ENCODE measurements at places on chromosomes 3 and 15. TPM values are rescaled to one million over a fixed set of nuclear protein-coding genes. Genes with fewer than 3 reads are reported as not detected.

- no peak for DNase-seq
Observed at GRCh38 chr15:68725736-68726135, 95.0 kb downstream of the ANP32A start.

GRCh38 chr3:178095522-178095921 lies 440.7 kb upstream of the KCNMB2 start:
- DNase-seq = no peak

DNA sequence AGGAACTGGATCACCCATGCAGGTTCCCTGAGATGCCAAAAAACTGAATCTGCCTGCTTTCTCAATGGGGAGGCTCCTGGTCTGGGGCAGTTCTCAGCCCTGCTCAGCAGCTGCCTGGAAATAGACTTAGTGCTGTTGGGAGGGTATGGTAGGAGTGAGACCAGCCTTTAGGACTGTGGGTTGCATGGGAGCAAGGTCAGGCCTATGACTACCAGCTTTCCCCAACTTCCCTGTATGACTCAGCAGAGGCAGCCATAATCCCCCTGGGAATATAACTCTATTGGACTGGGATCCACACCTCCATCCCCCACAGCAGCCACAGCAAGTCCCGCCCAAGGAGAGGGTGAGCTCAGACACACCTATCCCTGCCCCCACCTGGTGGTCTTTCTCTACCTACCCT lies 87.0 kb downstream of the CFAP44 start:
- no peak for DNase-seq

DNA sequence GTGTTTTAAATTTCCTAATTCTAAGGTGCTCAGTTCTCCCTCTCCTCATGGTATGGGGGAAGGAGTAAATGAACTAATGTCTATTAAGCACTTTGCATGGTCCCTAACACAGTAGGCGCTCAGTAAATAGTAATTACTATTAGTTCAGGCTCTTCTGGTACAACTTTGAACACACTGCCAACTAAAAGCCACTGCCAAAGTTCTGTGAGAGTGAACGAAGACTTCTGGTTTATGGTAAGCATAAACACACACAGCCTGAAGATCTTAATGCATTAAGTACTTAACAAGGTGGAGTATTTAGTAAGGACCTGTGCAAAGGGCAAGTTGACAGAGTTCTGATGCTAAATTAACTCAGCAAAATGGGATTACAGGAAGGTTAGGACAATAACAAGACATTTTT lies 24.7 kb downstream of the RARB start:
- DNase-seq = no peak

DNA sequence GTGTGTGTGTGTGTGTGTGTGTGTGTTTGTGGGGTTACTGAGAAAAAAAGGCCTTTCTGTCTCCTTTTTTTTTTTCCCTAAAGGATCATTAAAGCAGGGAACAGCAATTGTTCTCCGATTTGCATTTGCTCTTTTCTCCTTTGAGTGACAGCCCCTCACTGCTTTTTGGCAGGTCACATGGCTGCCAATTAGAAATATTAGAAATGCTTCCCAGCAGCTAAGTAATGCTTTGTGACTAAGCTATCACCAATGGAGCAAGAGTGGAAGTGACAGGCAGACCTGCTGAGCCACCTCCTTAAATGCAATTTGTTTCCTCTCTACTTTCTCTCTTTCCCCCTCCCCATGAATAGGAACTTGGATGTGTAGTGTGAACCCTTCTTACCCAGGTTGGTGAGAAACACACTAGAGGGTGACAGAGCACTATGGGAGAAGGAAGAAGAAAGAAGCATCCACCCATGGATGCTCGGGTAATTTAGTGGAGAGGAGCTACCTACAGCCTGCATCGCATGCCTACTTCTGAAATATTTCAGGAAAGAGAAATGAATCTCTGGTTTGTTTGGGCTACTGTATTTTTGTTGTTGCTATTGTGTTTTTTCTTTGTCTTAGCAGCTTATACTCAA lies 165.2 kb upstream of the PDZRN3 start:
- DNase-seq = no peak

DNA sequence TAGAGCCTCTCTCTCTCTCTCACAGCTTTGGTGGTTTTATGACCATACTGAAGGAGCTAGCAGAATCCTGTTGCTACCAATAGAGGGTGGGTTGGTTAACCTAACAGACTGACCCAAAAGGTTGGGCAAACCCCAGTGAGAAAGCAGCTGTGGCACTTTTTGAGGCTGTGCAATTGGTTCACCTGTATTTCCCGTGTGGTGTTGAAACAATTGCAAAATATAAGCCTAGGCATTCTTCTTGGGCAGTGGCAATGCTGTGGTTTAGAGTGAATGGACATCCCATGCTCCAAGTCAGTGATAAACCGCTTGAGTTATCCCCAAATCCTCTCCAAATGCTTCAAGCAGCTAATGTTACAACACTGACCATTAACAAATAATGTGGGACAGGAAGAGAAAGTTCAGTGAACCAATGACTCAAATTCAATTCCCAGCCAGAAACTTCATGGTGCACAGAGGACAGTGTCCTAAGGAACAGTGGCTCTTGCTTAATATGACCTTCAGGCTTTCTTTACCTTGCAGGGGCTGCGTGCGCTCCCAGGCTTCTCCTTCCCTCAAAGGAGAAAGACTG lies 261.9 kb upstream of the ICE2 start:
- DNase-seq = no peak

- no peak for DNase-seq
Observed at GRCh38 chr3:70072180-70072579, 72.6 kb downstream of the SAMMSON start.

TRANK1 gene
- 0.91 TPM for total RNA-seq

ALS2CL gene
- 0.37 TPM for total RNA-seq
